ENCODE measurements at places on chromosomes 7 and 10.

DNA sequence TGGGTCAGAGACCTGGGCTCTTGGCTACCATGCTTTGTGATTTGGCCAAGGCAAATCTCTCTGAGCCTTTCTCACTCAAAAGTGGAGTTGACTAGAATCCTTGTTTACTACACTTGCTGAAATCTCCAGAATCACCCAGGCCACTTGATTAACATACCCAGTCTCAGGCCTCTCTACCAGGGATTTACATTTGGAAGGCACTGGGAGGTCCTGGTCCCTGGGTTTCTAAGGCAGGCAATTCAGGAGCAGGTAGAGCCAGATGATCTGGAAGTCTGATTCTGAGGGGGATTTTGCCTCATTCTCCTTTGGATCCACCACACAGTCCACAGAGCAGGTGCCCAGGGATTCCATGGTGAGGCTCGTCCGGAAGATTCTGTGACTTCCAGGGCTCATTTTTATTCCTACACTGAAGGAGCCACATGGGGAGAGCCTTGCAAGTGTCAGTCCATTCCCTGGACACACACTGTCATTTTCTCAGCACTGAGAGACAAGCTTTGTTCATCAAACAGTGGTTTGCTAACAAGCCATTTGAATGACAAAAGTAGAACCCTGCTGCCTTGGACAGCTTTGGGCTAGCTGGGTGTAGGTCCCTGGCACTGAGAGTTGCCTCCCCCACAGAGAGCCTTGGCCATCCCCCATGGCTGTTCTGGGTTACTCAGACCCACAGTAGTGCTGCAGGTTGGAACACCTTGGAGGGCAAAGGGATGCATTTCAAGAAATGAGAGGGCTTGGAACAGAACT lies 74.2 kb downstream of the NOC3L start:
- DNase-seq = no peak

DNA sequence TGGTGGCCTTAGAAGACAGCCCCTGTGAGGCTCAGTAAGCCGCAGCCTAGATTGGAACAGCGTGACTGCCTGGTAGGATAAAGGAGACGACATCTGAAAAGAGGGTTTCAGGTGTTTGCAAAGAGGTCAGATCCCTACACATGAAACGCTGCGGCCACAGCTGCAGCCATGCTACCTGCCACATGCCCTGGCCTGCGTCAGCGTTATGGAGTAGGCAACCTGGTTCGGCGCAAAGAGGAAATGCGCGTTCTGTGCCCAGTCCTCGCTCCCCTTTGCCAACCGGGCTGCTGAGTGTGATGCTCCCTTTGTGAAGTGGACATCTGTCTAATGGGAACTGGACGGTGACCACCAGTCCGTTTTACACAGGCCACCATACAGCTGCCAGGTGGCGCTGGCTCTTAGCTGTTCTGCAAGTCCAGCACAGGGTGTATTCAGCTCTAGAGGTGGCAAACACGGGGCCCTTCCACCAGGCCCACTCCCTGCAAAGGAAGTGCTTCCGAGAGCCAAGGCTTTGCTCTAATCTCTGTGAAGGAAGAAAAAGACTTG lies 160.3 kb downstream of the CELF2 start:
- no peak for DNase-seq

DNA sequence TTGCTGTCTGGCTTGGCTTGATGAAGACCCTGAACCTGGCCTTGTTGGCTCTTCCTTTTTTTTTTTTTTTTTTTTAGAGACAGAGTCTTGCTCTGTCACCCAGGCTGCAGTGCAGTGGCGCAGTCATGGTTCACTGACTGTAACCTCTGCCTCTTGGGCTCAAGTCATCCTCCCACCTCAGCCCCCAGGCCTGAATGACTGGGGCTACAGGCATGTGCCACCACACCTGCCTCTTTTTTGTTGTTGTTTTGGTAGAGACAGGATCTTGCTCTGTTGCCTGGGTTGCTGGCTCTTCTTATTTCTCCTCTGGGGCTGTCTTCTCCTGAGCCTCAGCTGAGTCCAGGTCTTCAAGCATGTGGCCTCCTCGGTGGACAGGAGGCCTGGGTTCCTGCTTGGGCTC lies 44.7 kb downstream of the PRF1 start:
- no peak for DNase-seq

DNA sequence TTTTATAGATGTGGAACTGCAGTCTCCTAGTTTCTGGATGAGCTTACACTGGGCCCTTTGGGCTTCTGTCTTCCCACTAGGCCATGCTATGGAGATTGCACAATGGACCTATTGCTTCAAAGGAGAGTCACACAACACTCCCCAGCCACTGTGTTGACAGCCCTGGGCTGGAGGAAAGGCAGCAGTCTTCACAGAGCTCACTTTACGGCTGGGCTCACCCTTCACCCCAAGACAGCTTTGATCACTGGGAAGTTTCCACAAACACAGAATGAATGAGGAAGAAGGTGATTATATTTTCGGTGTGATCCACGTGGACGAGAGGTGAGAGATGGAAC lies 92.7 kb upstream of the GDF10 start:
- DNase-seq = no peak

DNA sequence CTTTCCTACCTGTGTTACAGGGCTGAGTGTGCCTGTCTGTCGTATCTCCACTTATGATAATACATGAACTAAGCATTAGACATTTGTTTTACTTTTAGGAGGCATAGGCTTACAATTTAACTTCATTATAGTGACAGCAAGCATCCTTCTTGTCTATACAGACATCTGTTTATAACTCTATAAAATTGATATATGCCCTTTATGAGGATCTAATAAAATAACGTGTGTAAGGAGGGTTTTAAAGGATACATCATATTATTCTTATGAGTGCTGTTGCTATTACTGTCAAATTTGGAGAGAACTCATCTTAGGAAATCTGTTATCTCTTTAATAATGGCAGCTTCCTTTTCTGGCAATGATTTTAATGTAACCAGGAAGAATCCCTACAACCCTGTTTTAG lies 21.9 kb downstream of the THNSL1 start:
- no peak for DNase-seq

DNA sequence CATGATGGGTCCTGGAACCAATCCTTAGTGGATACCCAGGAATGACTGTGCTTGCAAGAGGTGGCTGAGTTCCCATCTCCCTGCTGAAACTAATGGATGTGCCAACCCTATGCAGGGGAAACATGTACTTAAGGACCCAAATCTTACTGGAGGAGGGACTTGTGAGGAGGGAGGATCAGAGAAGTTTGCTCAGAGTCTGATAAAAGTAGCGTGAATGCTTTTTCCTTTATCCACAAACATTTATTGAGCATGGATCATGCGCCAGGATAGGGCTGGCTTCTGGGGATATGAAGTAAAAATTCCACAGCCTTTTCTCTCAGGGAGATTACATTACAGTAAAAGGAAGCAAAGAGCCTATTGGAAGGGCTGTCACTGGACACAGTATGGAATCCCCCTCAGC lies 358.5 kb downstream of the RPS24 start:
- DNase-seq = no peak

DNA sequence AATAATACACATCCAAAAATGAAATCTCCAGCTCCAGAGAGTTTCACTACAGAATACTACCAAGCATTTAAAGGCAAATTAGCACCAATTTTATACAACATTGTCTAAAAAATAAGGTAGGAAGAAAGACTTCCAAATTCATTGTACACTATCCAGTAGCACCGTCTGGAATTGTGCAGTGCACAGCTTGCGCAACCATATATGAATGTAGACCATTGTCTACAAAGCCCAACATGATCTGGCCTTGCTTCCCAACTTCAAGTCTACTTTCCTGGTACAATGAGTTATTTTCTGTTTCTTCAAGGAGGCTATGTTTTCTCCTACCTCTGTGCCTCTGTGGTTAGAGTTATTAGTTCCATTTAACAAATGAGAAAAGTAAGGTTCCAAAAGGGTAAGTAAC lies 115.4 kb upstream of the FOXK1 start:
- DNase-seq = no peak

All from EL (cell line).